Mucosa of gallbladder (tissue), 1 donor: ENCODE measurements at places on chromosomes 5 and 9.

- DNase-seq, result no peak
Measured at GRCh38 chr9:16628413-16628812, 242.1 kb downstream of the BNC2 start.

DNA sequence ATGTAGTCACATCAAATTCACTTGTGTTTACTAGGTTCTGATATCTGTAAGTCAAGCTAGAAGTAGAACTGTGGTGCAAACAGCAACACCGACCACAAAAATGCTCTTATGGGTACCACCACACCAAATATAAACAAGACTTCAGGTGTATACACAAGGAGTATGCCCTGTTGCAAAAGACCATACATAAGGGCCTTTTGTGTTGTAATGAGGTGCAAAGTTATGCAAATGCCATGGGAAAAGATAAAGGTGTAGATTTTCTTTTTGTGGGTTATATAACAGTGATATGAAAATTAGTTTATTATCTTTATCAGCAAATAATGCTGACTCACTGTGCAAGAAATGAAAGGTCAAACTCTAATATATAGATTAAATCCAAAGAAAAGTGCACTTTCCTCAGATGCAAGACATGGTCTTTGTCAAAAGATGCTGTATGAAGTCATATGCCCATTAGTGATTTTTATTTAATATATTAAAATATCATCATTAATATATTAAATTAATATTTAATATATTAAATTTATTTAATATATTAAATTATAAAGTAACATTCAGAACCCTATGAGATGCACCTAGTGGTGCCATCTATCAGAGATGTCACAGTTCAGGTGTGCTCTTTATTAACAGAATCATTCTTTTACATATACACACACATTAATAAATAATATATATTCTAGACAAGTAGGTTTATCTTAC, 26.7 kb upstream of the ALDH1A1 start:
- no peak for DNase-seq

GRCh38 chr5:881551-881935, 11.1 kb downstream of the BRD9 start:
- no peak for DNase-seq

- no peak for DNase-seq
Measured at GRCh38 chr9:77554586-77555105, 93.5 kb downstream of the GNA14 start.

DNA sequence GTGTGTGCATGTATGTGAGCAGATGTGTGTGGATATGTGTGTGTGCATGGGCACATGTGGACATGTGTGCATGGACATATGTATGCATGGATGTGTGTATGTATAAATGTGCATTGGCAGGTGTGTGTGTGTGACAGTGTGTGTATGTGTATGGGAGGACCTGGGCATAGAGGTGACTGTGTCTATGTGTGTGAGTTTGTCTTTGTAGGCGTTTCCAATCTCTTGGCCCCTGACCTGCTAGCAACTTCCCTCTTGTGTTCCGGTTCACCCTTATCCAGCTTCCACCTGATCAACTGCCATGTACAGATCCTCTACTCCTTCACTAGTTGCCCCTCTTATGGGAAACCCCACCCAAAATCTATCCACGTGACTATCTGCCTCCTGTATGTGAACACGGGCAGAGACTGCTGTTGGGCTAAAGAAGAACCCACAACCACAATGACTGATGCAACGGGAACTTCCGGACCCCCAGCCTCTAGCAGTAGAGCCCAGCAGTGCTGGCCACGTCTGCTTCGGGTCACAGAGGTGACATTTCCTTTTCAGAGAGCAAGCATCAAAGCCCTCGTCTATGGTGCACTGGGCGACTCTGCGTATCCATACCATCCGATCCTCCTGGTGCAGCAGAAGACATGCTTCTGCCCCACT, 24.9 kb upstream of the GADD45G start:
- DNase-seq, result no peak

- DNase-seq, result no peak
Measured at GRCh38 chr9:79928661-79929223, 357.0 kb downstream of the TLE4 start.

- DNase-seq, result no peak
Measured at GRCh38 chr9:89817151-89817950, 212.5 kb downstream of the GADD45G start.
